NCI-H187 treated with DMSO at 0.1 percent for 48 hours (cell line): ENCODE measurements at places on chromosomes 7 and 10.

- DNase-seq: no peak
Observed at GRCh38 chr7:96495751-96496216, 173.9 kb upstream of the SLC25A13 start.

GRCh38 chr7:139663608-139664177, 114.1 kb downstream of the HIPK2 start:
- DNase-seq: no peak

DNA sequence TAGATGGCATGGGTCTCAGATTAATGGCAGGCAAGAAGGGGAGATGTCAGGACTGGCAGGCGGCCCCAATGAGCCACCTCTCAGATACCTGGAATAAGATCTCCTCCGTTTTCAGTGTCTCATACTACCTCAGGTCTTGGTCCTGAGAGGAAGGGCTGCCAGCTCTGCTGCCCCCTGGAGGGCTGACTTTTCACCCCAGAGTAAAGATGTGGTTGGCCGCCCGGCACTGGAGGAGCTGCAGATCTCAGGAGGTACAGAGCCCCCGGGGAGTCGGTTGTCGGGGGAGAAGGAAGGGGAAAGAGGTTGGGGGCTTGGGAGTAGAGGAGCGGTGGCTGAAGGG, 642 bp upstream of the COL13A1 start:
- no peak for DNase-seq

- DNase-seq: no peak
Observed at GRCh38 chr7:24763303-24763901, 6.1 kb upstream of the GSDME start.

DNA sequence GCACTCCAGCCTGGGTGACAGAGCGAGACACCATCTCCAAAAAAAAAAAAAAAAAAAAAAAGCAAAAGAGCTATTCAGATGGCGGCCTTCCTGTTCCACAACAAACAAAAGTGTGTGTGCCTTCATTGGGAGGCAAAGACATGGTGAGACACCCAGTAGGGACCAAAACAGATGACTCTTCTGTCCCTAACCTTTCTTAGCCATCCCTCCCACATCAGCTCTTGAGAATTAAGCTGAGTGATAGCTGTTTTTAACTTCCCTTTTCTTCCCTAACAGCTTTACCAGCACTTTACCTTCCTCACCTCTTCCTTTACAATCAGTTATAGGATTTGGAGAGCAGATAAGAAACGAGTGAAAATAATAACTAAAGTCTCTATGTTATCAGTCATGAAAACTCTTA, 48.2 kb downstream of the ARMH3 start:
- no peak for DNase-seq

DNA sequence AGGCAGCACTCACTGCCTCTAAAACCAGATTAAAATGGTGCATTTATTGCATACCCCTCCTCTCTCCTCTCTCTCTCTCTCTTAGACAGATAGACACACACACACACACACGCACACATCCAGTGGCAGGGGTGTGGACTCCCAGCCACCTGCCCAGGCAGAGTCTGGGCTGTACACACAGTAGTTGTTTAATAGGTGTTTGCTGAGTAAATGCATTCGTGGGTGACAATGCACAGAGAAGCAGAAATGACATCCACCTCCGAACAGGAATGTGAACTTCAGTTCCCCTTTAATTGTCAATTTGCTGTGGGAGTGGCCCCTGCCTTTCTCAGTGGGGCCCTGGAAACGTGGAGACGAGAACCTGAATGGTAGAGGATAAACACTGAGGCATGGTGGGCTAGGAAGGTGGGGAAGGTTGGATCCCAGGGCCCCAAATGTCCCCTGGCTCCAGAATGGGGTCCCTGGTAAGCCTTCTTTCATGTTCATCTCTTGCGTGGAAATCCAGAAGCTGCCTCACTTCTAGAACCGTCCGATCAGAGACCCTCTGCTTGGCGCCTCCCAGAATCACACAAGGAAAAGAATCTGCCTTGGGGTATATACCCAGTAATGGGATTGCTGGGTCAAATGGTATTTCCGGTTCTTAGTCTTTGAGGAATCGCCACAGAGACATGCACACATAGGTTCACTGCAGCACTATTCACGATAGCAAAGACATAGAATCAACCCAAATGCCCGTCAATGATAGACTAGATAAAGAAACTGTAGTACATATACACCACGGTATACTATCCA, 58.5 kb upstream of the ECHDC3 start:
- no peak for DNase-seq

GRCh38 chr7:155208681-155209477, 88.8 kb upstream of the INSIG1 start:
- DNase-seq: no peak

DNA sequence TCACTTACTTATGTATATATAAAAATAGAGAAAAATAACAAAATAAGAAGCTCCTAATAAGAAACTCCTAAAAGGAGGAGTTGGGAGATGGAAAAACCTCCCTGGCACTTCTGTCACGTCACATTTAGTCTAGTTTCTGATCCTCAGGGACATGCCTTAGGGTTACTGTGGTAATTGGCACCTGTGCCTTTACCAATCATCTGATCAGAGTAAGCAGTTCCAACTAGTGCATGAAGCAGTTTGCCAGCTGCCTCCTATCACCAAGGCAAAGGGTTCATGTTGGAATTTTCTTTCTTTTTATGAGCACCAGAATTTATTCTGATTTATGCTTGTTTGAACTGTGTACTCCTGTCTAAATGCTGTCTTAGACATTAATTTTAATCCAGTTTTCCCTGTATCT, 49.9 kb downstream of the ARL4A start:
- no peak for DNase-seq

GRCh38 chr10:71629131-71629530, 90.4 kb downstream of the C10orf105 start:
- DNase-seq: no peak

GRCh38 chr10:113651021-113651420, 12.8 kb downstream of the NRAP start:
- DNase-seq: no peak

GRCh38 chr10:78148216-78148960, 114.7 kb downstream of the RPS24 start:
- no peak for DNase-seq

GRCh38 chr10:9898633-9899395, 1118.9 kb upstream of the CELF2 start:
- DNase-seq: no peak

DNA sequence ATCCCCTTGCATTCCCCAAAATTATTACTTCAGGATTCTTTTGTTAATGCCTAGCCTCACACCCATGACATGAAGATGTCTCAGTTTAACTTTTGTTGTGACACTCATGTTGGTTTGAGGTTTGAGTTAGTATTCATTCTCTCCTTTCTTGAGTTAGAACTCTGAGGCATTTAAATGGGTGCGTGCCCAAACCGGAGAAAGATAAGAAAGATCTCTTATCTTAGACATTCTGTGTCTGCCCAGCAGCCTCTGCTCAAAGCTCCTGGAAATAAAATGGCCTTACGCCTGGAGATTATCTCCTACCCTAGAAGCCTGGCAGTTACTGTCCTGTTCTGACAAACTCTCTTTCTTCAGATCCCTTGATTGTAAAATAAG, 26.3 kb downstream of the WBP1L start:
- DNase-seq: no peak

GRCh38 chr10:26361971-26362370, 76.2 kb upstream of the APBB1IP start:
- DNase-seq: no peak

GRCh38 chr7:23680414-23681405, 711 bp downstream of the FAM221A start:
- DNase-seq: no peak

GRCh38 chr10:16392531-16393069, 44.2 kb upstream of the PTER start:
- DNase-seq: no peak

DNA sequence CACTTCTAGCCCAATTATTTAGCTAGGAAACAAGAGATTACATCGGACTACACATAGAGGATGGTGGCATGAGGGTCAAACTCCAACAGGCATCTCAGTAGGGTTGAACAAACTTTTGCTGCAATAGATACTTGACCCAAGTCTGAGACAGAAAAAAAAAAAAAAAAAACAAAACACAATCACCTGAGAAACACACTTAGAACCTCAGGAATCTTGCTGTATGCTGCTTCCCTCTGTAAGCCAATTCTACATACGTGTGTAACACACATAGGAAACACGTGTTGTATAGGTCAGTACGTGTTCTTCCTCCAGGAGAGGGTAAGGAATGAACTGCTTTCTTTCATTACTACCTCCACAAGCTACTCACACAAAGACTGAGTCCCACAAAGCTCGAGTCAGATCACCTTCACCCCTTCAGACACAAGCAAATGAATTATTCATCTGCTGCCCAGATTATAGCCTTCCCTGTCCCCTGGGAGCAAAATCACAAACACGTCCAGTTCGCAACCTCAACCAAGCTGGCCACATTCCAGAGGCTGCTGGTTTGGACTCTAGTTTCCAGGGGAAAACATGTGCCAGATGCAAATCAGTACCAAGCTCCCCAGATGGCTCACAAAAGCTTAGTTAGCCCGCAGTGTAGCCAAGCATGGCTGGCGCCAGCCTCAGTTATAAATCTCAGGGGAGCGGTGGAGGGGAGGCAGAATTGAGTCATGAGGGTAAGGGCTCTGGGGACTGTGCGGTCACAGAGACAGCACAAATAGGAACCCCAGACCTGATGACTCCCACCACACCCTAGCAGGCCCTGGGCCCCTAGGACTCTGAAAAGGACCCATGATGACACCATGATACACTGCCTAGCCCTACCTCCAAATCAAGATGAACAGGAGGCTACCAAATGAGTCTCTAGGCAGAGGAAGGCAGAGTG, 15.1 kb downstream of the PSAP start:
- DNase-seq: no peak

DNA sequence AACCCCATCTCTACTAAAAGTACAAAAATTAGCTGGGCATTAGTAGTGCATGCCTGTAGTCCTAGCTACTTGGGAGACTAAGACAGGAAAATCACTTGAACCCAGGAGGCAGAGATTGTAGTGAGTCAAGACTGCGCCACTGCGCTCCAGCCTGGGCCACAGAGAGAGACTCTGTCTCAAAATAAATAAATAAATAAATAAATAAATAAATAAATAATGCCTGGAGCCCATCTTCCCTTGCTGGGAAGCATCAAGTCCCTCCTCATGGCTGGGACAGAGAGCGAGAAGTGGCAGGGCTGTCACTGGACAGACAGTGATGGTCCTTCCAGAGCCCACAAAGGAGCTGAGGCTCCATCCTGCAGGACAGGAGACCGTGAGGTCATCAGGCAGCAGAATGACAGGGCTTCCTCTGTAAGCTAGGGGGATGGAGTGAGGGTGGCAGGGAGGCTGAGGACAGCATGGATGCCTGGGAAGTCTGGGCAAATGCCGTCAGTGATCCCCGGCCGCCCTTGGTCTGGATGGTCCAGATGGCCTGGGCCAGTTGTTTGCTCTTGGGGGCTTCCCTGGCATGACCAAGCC, 36.4 kb upstream of the ELN start:
- no peak for DNase-seq

- DNase-seq: no peak
Observed at GRCh38 chr7:103690242-103690974, 244.4 kb upstream of the SLC26A5 start.

- no peak for DNase-seq
Observed at GRCh38 chr7:24713039-24713793, 44.0 kb downstream of the GSDME start.

GRCh38 chr7:112104120-112104519, 102.1 kb downstream of the DOCK4 start:
- DNase-seq: no peak

DNA sequence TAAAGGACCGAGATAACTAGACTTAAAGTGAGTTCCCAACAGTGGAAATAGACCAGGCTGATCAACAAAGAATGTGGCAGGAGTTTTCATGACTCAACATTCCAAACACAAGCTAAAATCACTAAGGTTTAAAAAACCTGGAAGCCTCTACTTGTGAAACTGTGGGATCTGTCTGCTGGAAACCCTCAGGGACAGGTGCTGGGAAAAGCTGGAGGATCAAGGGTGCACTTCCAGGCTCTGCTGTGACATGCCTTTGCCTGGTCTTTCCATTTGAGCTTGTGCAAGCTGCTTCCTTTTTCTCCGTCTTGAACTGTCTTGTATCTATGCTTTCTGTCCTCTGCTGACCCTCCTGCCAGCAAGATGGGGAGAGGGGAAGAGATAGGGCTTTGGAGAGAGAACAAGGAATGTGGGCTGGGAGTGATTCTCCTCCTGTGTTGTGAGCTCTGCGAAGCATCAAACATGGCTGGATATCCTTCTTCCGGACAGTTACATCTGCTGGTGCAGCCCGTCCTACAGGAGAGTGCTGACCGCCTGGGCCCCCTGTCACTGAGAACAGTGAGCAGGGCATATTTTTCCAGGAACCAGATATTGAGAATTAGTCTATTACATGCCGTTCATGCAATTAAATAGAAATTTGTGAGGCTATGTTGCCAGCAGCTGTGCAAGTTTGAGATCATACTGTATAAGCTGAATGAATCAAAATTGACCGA, 25.5 kb downstream of the ARHGAP22 start:
- DNase-seq: no peak

DNA sequence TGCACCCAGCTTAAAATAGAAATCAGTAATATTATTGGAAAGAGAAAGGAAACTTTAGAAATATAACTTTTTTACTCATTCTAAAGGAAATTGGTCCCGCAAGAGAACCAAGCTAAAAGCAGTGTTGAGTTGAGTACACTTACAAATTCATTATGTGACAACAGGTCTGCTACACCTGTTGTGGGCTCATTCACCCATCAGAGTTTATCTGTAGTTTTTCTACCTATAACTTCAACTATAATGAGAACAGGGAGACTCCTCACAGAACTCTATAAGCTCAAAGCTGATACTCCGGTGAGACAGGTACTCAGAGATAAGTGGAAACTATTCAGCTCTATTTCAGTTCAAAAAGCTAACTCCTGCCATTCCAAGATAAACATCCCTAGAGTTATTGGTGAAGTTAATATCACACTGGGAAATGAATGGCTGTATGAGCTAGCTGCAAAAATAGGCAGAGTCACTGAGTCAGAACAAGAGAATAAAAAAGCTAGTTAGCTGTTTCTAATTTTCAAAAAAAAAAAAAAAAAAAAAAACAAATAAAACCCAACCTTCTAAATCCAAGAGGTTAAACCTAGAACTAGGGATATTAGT, 121.3 kb downstream of the PPP1R3A start:
- DNase-seq: no peak

DNA sequence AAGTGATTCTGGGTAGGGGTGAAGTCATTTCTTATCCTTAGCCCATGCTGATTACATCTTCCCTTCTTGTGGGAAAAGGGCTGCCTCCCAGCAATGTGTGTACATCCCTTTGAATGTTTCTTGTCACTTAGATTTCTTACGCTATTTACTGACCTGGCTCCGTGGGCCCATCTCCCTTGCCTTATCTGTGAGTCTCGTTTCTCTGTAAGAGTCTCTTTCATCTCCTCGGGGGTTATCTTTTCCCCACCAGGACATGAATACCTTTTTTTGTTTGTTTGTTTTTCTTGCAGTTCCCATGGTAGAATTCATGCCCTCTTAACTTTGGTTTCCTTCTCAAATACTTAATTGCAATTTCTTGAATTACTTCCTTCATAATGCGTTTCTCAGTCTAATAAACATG, 107.7 kb downstream of the BAMBI start:
- DNase-seq: no peak

GRCh38 chr7:71595176-71595575, 463.2 kb downstream of the GALNT17 start:
- no peak for DNase-seq
